ENCODE measurements at places on chromosomes 12 and 14.

DNA sequence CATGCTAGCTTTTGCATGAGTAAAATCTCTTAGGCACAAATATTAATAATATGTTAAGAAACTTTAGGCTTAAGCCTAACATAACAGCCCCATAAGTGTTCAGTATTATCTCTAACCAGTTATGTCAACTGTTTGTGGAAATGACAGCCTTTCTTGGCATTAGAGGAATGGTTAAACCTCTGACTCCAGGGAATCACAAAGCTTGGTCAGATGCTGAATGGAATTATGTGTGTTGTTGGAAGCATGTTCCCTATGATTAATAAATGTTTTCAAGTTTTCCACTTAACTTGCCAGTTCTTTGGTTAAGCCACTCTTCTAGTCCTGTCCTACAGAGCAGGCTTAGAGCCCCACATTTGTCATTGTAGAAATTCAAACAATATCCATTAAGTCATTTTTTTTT is 17.0 kb downstream of the PSEN1 start:
- DNase-seq: peak; percentile 61

- DNase-seq: no peak
Observed at GRCh38 chr12:97556302-97556779, 93.7 kb downstream of the RMST start.

DNA sequence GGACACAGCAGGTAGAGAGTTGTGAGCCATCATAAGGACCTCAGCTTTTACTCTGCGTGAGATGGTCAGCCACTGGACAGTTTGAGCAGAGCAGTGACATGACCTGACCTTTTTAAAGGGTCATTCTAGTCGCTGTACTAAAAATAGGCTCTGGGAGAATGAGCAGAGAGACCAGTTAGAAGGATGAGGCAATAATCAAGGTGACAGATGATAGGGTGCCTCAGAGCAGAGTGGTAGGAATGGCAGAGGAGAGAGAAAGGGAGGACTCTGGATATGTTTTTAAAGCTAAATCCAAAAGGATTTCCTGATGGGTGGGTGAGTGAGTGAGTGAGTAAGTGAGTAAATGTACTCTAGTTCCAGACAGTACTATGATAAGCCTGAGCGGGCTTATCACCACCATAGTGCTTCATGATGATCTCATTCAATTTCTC is 83.6 kb upstream of the ARHGAP5 start:
- DNase-seq: no peak

GRCh38 chr14:80135305-80136088 is 75.8 kb downstream of the DIO2 start:
- DNase-seq: no peak

DNA sequence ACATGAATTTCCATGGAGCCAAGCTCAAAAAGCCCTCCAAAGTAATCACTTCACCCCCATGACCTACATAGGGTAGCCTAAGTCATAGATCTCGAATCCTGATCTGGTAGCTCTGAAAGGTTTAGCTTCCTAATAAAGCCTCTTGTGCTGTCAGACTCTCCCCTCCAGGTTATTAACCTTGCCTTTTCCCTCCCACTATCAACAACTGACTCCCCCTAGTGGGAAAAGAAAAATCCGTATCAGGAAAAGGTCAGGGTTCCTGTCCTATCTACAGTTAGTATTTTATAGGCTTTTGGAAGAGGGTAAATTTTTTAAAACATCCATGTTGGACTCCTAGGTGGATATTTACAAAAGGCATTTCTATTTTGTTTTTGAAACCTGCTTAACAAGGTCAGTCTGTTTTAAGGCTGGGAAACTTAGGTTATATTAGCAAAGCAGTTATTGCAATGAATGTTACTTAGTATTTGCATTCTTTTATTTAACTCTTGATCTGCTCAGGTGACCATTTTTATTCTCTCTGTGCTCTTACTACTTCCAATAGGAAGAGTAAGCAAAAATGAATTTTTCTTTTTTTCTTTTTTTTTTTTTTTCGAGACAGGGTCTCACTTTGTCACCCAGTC is 8.0 kb downstream of the YY1 start:
- peak; percentile 9 for DNase-seq
